Colonic mucosa (tissue), 4 donors: ENCODE measurements at places on chromosomes 6 and 20.

GRCh38 chr20:31930779-31931178 lies 21.1 kb downstream of the PDRG1 start:
- no peak for DNase-seq

- DNase-seq, result no peak
Measured at GRCh38 chr6:55666037-55666436, 87.0 kb upstream of the HMGCLL1 start.

GRCh38 chr6:158688860-158689259 lies 39.0 kb downstream of the SYTL3 start:
- DNase-seq, result no peak

DNA sequence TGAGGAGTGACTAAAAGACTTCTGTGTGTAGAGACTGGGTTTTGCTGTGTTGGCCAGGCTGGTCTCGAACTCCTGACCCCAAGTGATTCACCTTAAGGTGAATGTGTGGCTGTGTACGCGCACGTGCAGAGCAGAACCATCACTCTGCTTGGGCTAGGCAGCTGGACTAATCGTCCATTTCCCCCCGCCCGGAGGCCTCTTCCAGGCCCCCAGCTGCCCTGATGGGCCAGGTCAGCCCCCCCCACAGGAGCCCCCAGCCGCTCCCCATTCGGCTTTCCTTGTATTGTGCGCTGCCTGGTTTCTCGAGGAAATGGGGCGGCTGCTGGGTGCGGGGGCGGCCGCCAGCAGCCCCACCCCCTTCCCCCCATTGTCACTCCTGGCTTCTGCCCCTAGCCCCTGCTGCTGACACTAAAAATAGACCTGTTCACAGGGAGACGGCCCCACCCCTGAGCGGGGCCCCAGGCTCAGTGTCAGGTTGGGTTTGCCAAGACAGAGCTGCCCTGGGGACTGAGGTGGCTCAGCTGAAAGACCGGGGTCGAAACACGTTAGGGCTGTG lies 24.6 kb upstream of the CSNK2A1 start:
- DNase-seq, result no peak

DNA sequence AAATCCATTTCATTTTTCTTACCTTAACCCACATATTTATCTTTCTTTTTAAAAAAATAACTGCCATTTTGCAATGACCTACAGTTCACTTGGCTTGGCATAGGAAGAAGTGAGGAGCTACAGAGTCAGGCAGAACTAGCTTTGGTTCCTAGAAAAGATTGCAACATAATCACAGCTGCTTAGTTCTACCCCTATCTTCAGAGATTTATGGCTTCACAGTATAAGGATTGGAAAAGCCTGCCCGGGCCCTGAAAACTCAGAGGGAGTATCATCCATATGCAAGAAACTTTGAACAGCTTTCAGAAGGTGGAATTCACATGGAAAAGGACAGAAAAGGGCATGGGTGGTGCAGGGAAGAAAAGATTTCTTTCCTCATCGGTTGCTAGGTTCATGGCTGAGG lies 774.3 kb upstream of the CHD6 start:
- DNase-seq, result no peak

- DNase-seq, result no peak
Measured at GRCh38 chr6:166697113-166697512, 70.1 kb upstream of the RPS6KA2 start.

- DNase-seq, result no peak
Measured at GRCh38 chr6:24329022-24329421, 28.8 kb downstream of the DCDC2 start.

DNA sequence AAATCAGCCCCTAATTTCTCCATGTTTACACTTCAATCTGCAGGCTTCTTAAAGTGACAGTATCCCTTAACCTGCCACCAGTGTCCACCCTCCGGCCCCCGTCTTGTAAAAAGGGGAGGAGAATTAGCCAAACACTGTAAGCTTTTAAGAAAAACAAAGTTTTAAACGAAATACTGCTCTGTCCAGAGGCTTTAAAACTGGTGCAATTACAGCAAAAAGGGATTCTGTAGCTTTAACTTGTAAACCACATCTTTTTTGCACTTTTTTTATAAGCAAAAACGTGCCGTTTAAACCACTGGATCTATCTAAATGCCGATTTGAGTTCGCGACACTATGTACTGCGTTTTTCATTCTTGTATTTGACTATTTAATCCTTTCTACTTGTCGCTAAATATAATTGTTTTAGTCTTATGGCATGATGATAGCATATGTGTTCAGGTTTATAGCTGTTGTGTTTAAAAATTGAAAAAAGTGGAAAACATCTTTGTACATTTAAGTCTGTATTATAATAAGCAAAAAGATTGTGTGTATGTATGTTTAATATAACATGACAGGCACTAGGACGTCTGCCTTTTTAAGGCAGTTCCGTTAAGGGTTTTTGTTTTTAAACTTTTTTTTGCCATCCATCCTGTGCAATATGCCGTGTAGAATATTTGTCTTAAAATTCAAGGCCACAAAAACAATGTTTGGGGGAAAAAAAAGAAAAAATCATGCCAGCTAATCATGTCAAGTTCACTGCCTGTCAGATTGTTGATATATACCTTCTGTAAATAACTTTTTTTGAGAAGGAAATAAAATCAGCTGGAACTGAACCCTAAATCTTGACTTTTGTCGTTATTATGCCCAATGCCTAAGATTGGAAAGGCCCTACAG lies 4.5 kb downstream of the SOX4 start:
- peak; percentile 29 for DNase-seq

DNA sequence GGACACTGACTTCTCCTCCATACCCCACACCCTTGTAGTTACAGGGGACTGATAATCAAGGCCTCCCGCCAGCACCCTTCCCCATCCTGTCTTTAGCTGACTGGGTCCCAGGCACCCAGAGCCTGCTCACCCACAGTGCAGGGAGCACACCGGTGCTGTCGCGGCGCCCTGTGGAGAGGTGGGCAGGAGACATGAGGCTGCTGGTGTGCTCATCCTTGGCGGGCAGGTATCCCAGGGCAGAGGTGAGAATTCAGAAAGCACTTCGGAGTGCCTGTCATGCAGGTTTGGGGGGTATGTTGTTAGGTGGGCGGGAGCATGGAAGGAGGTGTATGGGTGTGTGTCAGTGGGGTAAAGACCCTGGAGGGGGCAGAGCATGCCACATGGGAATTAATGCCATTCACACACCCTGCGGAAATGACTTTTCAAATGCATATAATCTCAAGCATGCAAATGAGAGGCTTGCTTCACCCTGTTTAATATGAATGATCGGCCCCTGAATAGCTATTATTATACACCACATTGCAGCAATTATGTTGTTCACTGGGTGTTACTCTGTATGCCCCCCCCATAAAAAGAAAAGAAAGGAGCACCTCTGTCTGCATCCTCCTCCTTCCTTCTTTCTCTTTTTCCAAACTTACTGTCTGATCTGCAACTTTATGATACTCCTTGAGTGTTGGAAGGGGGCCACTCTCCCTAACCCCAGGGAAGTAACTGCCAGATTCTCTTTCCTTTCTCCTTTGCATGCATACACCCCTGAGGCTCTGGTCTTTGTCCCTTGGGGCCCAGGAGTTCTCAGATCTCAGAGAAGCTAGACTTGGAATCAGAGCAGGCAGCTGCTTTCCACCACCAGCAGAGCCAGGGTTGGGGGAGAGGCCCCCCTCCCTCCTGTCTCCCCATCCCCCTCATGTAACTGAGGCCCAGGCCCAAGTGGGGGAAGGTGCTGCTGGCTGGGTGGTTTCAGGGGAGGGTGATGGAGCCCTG lies 16.0 kb downstream of the FOXP4 start:
- no peak for DNase-seq

GRCh38 chr6:69647726-69648125 lies 149.1 kb downstream of the LMBRD1 start:
- DNase-seq, result no peak

DNA sequence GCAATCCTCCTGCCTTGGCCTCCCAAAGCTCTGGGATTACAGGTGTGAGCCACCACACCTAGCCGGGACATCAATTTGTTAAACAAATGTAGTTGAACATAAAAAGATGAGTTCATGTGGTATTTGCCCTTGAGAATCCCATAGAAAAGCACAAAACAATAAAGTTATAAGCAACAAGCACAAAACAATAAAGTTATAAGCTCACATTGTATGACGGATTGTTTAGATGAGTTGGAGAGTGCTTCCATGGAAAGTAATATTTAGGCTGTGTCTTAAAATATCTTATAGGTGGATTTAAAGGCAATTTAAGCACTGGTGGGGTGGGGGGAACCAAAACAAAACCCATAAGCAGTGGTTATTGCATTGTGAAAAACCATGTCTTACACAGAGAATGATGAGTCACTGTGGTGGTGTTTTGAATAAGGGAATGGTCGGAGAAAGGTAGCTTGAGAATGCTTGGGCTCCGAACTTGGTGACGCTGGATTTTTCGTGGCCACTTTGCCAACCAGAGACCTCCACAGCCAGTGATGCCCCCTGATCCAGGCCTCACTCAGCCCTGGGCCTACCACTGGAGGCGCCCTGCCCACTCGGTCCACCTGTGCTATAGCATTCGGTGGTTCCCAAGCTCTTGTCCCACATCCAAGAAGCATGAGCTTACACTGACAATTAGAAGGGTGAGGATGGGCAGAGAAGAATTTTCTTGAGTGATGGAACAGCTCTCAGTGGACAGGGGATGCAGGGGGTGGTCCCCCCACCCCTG lies 256.0 kb downstream of the CDKAL1 start:
- DNase-seq, result no peak

DNA sequence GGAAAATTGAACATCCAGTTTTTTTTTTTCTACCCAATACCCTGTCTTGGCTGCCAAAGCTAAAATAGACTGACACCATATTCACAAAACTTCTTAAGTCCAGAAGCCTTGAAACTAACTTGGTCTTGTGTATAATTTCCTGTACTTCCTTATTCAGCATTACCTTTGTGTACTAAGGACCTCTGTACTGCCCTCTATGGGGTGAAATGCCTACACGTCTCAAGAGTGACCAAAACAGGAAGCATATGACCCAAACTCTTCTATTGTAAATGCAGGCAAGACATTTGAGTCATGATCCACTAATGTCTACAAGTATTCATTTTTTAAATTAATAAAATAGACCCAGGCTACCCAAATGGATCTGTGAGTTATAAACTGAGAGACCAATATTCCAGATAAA lies 50.4 kb downstream of the HMGCLL1 start:
- DNase-seq, result peak; percentile 18

DNA sequence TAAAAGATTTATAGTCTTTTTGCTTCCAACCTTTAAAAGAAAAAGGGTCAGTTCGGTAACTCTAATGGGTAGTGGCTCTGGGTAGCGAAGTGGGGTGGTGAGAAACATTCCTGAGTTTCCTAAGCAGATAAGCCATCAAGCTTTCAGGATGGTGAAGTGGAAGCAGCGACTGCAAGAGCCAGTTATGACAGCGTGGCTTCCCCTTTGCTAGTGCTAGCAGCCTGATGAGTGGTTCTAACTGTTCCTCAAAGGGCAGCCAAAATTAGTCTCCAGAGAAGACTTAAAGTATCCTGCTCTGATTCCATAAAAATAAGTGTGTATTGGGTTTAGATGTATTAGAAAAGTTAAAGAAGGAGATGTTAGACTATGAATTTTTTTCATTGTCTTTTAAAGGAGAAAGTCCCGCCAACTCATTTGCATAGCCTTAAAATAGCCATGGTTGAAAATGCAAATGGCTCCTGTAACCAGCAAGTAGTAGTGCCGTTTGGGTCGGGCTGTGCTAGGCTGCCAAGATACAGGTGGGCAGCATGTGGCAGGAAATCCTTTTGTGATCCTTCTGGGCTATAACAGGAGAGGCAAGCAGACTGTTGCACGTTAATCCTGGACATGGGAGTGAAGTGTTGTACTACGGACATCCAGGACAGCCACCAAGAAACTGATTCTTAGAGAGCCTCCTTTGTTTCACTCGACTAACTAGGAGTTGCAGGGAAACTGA lies 18.0 kb downstream of the ELOVL2 start:
- no peak for DNase-seq

GRCh38 chr6:16240589-16241320 lies 2.4 kb downstream of the GMPR start:
- DNase-seq, result no peak

DNA sequence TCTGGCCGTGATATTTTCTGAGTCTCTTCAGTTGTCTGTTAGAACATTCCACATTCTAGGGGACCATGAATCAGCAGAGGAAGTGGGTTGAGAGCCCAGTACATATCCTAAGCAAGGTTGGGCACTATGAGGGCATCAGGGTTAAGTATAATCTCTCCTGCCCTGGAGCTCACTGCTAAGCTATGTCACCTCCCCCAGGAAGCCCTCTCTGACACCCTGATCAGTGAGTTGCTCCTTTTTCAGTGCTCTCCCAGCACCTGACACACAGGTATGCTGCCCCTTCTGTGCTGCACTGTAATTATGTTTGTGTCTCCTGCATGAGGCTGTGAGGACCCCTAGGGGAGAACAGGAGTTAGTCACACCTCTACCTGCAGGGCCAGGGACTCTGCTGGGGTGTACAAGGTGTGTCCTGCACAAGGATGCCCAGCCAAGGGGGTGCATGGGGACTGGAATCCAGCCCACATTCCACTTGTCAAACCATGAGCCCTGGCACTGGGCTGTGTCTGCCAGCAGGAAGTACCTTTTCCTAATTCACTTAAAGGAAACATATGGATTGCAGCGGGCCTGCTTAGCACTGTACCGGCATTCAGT lies 3.9 kb downstream of the RAB44 start:
- DNase-seq, result no peak

DNA sequence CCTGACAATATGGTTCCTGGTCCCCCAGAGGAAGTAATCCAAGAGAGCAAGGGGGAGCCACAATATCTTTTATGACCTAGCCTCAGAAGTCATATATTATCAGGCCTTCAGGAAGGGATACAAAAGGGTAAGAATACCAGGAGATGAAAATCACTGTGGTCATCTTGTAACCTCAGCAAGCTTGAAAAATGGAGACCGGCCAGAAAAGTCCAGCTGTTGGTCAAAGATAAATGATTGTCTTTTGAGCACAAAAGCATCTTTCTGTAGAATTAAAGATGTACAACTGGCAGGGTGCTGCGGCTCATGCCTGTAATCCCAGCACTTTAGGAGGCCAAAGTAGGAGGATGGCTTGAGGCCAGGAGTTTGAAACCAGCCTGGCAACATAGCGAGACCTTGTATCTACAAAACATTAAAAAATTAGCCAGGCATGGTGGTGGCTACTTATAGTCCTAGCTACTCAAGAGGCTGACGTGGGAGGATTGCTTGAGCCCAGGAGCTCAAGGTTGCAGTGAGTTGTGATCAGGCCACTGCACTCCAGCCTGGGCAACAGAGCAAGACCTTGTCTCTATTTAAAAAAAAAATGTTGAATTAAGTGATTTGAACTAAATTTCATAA lies 118.0 kb upstream of the MARCKS start:
- no peak for DNase-seq
